ENCODE measurements at places on chromosomes 7 and 10.

GRCh38 chr10:58892031-58892531 lies 284.4 kb upstream of the PHYHIPL start:
- DNase-seq, result no peak

DNA sequence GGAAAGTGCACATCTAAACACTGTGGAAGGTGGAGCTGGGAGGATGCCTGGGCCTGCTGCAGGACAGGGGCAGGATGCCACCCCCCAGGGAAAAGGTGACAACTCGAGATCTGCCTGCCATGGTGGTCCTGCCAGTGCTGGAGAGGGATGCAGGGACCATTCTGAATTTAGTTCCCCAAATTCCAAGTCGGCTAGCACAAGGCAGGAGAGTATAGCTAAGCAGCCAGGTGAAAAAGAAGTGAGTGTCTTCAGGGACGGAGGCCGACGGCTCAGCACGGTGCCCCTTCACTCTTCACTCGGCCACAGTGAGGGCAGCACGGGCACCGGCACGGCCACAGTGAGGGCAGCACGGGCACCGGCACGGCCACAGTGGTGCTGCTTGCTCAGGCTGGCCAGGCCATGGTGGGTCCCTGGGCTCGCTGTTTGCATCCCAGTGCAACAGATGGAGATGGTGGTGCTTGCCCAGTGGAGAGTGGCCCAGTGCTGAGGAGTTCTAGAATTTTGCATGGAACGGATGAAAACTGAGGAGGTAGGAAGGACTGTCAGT lies 161.3 kb upstream of the SHH start:
- no peak for DNase-seq

DNA sequence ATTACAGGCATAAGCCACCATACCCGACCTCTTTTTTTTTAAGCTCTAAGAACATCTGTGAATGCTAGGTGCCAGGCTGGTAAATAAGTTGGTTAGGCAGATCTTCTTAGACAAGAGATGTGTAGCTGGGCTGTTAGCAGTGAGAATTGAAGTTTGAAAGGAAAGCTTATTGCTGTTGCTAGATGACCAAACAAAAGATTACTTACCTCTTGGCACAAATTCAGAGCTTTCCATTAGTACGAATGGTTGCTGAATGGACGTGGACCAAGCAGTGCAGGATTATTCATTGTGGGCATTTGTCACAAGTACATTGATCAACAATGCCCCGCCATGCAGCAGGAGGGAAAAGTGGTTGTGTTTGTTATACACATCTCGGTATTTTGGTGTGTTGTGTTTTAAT lies 131.2 kb downstream of the GFRA1 start:
- no peak for DNase-seq

DNA sequence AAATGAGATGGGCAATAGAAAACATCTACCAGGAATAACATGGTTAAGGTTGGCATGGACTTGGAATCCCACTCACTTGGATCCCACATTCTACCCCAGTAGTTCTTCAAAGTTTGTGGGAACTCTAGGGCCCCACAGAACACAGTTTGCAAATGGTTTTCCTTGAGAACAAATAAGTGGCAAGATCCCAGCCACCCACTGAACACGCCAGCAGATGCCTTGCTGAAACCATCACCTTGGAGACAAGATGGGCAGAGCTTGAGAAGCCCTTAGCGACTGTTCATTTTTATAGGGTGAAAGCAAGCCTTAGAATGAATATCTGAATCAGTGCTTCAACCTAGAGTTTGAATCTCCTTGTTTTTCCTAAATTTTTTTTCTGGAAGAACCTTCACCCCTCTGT lies 349.1 kb downstream of the RPS24 start:
- DNase-seq, result no peak

DNA sequence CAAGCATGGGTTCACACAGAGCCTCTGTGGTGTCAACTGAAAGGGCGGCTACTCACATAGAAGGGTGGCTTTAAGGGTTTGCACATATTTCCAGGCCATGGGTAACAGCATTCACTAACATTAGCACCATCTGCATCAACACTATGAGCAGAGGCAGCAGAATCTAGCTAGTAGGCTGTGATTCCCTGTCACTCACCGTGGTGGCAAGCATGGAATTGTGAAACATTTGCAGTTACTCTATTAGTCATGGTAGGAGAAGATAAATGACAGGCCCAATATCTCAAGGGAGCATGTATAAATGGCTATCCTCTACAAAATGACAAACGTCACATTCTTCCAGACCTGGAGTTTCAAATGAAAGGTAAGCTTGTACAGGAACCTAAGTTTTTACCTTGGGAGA lies 32.2 kb upstream of the CUBN start:
- no peak for DNase-seq

GRCh38 chr10:117663750-117664149 lies 121.2 kb downstream of the EMX2 start:
- no peak for DNase-seq

DNA sequence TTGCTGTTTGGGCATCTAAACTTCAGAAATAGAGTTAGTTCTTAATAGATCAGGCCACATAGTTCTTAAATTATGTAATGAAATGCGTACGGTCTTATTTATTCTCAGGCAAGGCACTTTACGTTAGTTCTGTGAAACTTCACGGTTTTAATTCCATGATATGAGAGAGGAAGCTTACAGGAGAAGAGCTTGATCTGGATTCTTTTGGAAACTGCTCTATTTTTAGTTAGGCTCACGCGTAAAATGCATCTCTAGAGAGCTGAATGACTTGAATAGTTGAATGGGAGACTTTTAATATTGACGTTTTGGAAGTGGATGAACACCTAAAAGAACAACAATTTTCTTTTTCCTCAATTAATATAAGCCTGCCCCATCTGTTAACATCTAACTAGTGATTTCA lies 71.1 kb downstream of the PRKG1 start:
- DNase-seq, result no peak

DNA sequence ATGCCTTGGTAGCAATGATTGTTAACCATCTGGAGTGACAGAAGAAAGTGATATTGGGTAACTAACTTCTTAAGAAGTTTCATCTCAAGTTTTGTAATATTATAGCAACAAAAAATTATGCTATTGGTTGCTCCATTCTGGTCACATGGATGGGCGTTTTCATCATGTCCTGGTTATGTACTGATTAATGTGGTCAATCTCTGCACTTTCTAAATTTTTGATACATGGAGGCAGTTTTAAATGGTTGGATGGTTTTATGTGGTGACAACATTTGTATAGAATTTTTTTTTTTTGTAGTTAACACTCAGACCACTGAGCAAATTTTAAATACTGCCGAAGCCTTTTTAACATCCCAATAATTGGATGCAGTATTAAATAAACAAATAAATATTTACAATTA lies 55.2 kb upstream of the CCAR1 start:
- DNase-seq, result no peak

DNA sequence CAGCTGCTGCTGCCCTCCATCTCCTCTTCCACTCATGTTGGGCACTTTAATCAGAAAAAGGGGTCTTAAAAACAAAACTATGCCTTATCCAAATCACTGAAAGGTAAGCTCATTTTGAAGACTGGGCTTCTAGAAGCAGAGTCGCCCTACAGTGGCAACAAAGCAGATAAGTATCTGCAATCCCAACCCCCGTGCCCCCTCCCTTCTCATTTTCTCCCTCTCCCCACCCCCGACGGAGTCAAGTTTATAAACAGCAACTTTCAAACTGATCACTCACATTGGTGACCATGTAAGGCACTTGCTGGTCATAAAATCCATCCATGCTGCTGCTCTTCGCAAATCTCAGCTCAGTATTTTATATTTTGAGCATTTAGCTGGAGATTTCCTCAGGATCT lies 738 bp downstream of the ETV1 start:
- no peak for DNase-seq

GRCh38 chr10:11793762-11794479 lies 29.2 kb upstream of the PROSER2 start:
- no peak for DNase-seq

DNA sequence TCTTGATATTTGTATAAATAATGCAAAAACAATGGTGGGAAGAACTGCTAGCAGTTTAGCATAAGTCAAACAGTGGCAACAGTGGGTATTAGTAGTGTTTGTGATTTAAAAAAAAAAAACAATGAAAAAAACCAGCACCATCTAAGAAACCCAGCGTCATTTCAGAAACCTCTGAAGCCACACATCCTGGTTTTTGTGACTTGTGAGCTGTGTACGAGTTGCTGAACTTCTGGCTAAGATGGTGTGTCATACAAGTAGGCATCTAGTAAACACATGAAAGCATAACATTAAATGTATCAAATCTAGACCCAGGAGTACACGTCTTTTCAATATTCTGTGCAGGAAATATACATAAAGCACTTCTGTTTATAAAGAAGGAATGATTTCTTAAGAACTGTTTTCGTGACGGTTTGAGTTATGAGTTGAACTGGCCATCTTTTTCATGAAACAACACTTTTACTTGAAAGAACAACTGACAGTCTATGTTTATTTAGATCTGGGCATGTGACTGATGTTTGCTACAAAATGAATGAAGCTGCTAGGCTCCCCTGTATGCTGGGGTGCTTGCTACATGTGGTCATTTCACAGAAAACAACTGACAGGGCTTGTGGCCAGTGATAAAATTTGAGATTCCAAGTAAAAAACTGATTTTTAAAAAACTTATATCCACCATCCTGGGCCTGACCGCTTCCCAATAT lies 143.5 kb downstream of the PIP4K2A start:
- no peak for DNase-seq

- no peak for DNase-seq
These were observed 320.2 kb downstream of the ELMO1 start for GRCh38 chr7:37128327-37129034.

DNA sequence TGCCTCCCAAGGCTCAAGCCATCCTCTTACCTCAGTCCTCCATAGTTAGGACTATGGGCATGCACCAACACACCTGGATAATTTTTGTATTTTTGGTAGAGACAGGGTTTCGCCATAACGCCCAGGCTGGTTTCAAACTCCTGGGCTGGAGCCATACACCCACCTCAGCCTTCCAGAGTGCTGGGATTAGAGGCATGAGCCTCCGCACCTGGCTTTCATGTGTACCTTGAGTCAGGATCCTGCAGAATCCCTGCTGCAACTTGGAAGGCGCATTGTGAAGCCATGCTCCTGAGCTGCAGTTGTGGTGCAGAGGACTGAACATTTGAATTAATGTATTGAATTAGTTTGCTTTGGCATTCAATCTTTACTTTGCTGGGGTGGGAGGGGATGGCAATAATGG lies 29.4 kb upstream of the NMT2 start:
- no peak for DNase-seq

- no peak for DNase-seq
These were observed 34.5 kb downstream of the PPIF start for GRCh38 chr10:79381804-79382221.

DNA sequence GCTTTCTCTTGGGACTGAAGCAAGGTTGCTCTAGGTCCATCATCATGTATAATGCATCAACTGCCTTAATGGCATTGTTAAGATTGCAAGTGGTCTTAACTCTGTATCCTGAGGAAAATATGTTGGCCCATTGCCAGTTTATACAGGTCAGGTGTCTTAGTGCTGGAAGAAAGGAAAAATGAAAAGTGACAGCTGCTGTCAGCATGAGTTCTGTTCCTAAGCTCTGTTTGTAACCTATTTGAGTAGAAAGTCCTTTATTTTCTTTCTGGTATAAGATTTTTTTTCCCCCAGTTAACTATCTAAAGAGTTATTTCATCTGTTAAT lies 127.2 kb downstream of the SRI start:
- DNase-seq, result no peak

- no peak for DNase-seq
These were observed 14.8 kb downstream of the PDAP1 start for GRCh38 chr7:99393355-99394187.

DNA sequence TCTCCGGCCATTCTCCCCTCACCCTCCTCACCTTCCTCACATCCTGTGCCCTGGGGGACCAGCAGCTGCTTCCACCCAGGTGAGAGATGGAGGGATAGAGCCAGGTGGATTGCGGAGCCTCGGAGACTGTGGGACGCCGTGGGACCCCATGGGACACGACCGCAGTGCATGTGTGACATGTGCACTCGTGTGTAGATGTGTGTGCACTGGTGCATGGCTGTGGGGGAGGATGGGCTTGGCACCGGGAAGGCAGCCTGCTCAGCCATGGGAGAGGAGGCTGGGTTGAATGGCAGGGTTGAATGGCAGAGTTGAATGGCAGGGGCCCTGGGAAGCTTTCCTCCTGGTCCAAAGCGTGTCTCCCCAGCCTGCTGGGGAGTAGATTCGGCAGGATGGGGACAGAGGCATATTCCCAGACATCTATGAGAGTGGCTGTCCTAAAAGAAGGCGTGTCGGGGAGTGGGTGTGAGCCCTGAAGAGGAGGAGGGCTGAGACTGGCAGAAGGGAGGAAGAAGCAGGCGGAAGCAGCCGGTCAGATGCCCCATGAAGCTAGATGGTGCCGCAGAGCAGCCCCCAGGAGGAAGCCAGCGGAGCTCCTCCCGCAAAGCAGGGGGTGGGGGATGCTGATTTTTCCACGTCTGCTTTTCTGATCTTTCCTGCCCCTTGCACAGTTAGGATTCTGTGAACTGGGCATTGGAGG lies 815 bp downstream of the GIMAP8 start:
- no peak for DNase-seq

DNA sequence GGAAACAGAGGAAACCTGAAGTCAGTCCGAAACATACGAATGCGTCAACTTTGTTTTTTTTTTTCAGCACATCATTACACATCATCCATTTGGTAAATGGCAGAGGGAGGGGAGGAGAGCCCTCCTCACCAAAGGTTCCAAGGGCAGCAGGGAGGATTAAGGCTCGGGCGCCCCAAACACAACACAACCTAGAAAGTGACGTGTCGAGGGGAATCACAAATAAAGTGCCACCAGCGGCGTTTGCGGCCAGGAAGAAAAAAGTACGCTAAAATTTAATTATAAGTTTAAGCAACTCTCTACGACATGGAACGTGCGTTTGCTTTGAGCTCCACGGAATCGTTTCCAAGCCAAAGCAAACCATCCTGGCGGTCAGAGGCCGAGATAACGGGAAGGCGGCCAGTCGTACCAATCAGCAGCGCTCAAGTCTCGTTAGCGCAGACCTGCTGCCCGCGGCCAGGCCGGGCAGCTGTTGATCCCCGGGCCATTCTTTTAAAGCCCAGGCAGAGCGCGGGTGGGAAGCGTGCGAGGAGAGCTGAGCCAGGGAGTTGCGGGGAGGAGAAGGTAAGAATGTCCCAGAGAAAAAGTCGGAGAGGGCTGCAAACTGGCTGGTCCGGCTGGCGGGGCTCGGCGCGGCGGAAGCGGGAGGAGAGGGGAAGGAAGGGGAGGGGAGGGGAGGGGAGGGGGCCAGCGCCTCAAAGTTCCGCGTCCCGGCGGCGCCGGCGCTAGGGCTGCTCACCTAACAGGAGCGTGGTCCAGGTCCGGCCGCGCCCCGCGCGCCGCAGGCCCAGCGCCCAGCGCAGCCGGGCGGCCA lies 719 bp downstream of the DPY19L1 start:
- DNase-seq, result no peak
